IMR-90 (cell line): ENCODE measurements at places on chromosomes 12 and 14. TPM values are rescaled to one million over a fixed set of nuclear protein-coding genes. Genes with fewer than 3 reads are reported as not detected.

The OR4K13 gene
- total RNA-seq, result not detected in 2 replicates

The KRT77 gene
- total RNA-seq, result not detected in 2 replicates

The IFNG gene
- not detected in 2 replicates for total RNA-seq

The KRT74 gene
- total RNA-seq, result not detected in 2 replicates

The TOMM20L gene
- total RNA-seq, result not detected in 2 replicates
